Activated CD8-positive, alpha-beta T cell treated with anti-CD3 and anti-CD28 coated beads, Interleukin-2, amount 10 ng/mL, durations not matched to agents 7 days and 5 days (primary cell): ENCODE measurements at places on chromosomes 6 and 20. TPM values are rescaled to one million over a fixed set of nuclear protein-coding genes. Genes with fewer than 3 reads are reported as not detected.
A peak's percentile ranks its signal among the peaks of the same experiment; 100 is the strongest.

DNA sequence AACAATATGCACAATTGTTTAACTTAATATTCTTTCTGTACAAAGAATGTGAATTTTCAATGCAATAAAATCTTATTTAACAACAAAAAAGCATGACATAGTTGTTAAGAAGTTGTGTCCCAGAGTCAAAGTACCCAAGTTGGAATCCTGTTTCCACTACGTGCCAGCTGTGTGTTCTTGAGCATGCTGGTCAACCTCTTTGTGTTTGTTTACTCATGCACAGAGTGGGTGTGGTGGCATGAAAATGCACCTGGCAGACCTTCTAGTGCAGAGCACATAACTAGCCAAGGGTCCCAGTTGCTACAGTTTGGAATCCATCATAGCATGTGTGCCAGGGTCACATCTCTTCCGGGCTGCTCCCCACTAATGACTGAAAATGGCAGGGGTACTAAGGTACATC, 24.7 kb upstream of the MOCS1 start:
- H3K4me1 ChIP-seq = no peaks in the 10 kb centered on the region
- DNase-seq = no peak
- peaks cover 10% of the 10 kb centered on the region for H3K27me3 ChIP-seq
- no peak overlapping the region for H3K27ac ChIP-seq
- no peaks in the 10 kb centered on the region for H3K36me3 ChIP-seq

GRCh38 chr6:92690997-92691599, 728.3 kb downstream of the EPHA7 start:
- no peak overlapping the region for H3K27ac ChIP-seq
- no peaks in the 10 kb centered on the region for H3K27me3 ChIP-seq
- H3K36me3 ChIP-seq = no peaks in the 10 kb centered on the region
- no peak for DNase-seq
- no peak overlapping the region for H3K4me3 ChIP-seq
- H3K4me1 ChIP-seq = no peaks in the 10 kb centered on the region

DNA sequence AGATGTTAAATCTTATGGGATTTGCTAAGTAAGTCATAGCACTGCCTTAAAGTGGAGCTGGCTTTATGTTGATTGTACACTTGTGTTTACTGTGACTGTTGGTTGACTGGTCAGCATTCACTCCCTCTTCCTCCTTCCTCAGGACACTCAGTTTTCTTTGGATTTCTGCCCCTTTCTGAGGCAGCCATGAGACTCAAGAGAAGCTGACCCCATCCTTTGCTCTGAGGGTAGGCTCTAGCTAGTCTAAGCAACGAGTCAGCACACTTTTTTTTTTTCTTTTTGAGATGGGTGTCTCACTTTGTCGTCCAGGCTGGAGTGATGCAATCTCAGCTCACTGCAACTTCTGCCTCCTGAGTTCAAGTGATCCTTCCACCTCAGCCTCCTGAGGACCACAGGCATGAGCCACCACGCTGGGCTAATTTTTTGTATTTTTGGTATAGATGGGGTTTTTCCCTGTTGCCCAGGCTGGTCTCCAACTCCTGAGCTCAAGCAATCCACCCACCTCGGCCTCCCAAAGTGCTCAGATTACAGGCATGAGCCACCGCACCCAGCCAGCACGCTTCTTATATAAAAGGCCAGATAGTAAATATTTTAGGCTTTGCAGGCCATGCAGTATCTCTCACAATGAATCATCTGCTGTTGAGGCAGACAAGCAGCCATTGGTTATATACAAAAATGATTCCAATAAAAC, 191.4 kb downstream of the NFATC2 start:
- no peaks in the 10 kb centered on the region for H3K27me3 ChIP-seq
- H3K27ac ChIP-seq = no peak overlapping the region
- H3K4me1 ChIP-seq = peaks cover 5% of the 10 kb centered on the region

DNA sequence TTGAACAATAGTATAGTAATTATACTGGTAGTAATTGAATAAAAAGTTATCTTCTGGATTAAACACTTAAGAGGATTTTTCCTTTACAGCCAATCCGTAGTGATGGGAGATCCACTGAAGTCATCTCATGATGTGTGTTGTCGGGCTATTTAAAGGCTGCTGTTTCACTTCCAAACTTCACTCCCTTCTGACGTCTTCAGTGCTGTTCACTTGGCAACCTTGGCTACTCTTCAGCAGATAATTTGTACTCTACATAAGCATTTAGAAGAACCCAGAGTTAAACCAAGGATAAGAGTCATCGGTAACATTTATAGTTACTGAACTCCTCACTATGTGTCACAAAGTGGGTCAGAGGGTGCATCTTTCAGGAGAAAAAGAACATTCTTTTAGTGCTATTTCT, 179.1 kb upstream of the EYA4 start:
- H3K27me3 ChIP-seq = peaks cover 3% of the 10 kb centered on the region
- H3K27ac ChIP-seq = no peak overlapping the region
- H3K36me3 ChIP-seq = no peaks in the 10 kb centered on the region
- H3K4me1 ChIP-seq = no peaks in the 10 kb centered on the region

- no peak overlapping the region for H3K4me3 ChIP-seq
- H3K4me1 ChIP-seq = peaks cover 45% of the 10 kb centered on the region
- peaks cover 9% of the 10 kb centered on the region for H3K36me3 ChIP-seq
- H3K27ac ChIP-seq = no peak overlapping the region
Observed at GRCh38 chr6:28979679-28980078, 25.4 kb downstream of the ZNF311 start.

GRCh38 chr6:145603991-145604390, 131.3 kb downstream of the EPM2A start:
- no peaks in the 10 kb centered on the region for H3K36me3 ChIP-seq
- H3K27me3 ChIP-seq = no peaks in the 10 kb centered on the region

DNA sequence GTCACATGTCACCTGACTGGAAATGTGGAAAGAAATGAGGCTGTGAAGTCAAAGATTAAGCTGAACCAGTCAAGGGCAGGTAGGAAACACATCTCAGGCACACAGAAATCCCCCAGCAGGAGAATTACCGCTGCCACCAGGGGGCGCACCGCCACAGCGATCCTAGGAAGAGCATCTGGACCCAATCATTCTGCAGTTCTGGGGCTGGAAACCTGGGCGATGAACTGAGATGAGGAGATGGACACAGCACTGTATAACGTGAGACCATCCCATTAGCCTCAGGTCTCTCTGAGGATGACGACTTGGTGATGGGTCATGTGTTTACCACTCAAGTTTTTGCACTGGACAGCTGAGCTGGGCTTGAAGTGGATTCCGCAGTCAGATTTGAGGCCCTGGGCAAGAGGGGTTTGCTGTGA, 6.5 kb upstream of the SLC24A3 start:
- H3K27ac ChIP-seq = no peak overlapping the region
- H3K4me3 ChIP-seq = no peak overlapping the region
- no peaks in the 10 kb centered on the region for H3K4me1 ChIP-seq
- H3K36me3 ChIP-seq = no peaks in the 10 kb centered on the region

DNA sequence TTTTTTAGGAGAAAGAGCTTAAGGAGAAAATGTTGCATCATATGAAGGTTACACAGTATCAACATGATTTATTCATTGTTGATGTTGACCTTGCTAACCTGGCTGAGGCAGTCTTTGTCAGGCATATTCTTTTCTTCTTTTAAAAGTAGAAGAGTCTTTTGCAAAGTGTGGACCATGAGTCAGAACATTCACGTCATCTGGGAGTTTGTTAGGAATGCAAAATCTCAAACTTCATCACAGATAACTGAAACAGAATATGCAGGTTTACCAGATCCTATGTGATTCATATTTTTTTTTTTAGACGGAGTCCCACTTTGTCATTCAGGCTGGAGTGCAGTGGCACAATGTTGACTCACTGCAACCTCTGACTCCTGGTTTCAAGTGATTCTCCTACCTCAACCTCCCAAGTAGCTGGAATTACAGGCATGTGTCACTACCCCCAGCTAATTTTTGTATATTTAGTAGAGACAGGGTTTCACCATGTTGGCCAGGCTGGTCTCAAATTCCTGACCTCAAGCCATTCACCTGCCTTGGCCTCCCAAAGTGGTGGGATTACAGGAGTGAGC, 530.4 kb upstream of the BTBD3 start:
- DNase-seq = no peak
- no peaks in the 10 kb centered on the region for H3K4me1 ChIP-seq
- H3K27me3 ChIP-seq = no peaks in the 10 kb centered on the region

DNA sequence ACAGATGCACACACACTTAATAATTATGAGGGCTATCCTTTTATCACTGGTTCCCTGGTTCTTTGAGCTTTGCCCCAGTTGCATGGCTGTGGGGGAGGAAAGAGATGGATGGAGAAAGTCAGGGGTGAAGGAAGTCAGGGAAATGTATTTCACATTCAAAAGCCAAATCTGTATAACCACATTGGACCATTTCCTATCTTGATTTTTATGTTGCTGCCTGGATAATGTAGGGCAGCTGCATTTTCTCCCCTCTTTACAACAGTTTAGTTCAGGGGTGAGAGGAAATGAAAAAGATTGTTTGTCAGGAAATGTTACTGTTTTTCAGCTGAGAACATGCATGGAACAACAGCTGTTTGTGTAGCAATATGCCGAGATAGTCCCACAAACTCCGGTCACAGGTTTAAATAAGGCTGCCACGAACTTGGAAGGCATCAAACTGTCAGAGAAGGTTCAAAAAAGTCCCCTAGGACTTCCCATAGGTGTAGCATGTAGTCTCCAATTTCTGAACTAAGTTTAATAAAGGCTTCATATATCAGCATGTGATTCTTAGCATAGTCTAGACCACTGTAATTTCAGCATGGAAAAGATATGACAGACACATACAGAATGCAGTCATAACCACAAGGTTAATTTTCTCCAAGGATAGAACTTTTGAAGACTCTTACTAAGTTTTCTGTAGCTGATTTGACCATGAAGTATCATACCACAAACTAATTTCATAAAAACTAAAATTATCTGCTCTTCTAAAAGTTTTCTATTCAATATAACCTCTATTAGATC, 82.1 kb upstream of the COL21A1 start:
- H3K27me3 ChIP-seq = peaks cover 4% of the 10 kb centered on the region
- H3K4me3 ChIP-seq = no peak overlapping the region
- H3K27ac ChIP-seq = no peak overlapping the region
- no peaks in the 10 kb centered on the region for H3K36me3 ChIP-seq
- no peak for DNase-seq

GRCh38 chr6:23705697-23706096, 420.3 kb upstream of the NRSN1 start:
- DNase-seq = no peak
- no peak overlapping the region for H3K4me3 ChIP-seq
- no peak overlapping the region for H3K27ac ChIP-seq

GRCh38 chr6:28254121-28254519, 2.1 kb upstream of the ZKSCAN4 start:
- H3K4me3 ChIP-seq = no peak overlapping the region
- peaks cover 19% of the 10 kb centered on the region for H3K36me3 ChIP-seq
- no peak overlapping the region for H3K27ac ChIP-seq
- peaks cover 38% of the 10 kb centered on the region for H3K4me1 ChIP-seq
- DNase-seq = no peak
- peaks cover 4% of the 10 kb centered on the region for H3K27me3 ChIP-seq

- H3K4me3 ChIP-seq = no peak overlapping the region
- peaks cover 7% of the 10 kb centered on the region for H3K4me1 ChIP-seq
- no peak for DNase-seq
- no peak overlapping the region for H3K27ac ChIP-seq
- H3K27me3 ChIP-seq = no peaks in the 10 kb centered on the region
Observed at GRCh38 chr6:160077526-160077925, 44.1 kb upstream of the SLC22A1 start.

- H3K4me3 ChIP-seq = no peak overlapping the region
- no peak overlapping the region for H3K27ac ChIP-seq
- H3K36me3 ChIP-seq = peaks cover 5% of the 10 kb centered on the region
- no peak for DNase-seq
- H3K27me3 ChIP-seq = no peaks in the 10 kb centered on the region
Observed at GRCh38 chr6:154842833-154843232, 109.6 kb downstream of the SCAF8 start.

GRCh38 chr6:13048113-13048512, 280.2 kb downstream of the TBC1D7 start:
- no peak overlapping the region for H3K27ac ChIP-seq
- peaks cover 8% of the 10 kb centered on the region for H3K27me3 ChIP-seq
- no peak overlapping the region for H3K4me3 ChIP-seq
- H3K36me3 ChIP-seq = no peaks in the 10 kb centered on the region
- no peaks in the 10 kb centered on the region for H3K4me1 ChIP-seq

GRCh38 chr6:13273931-13274706, 54.2 kb downstream of the TBC1D7 start:
- no peaks in the 10 kb centered on the region for H3K36me3 ChIP-seq
- H3K27me3 ChIP-seq = peaks cover 12% of the 10 kb centered on the region
- peaks cover 38% of the 10 kb centered on the region for H3K4me1 ChIP-seq
- peak; percentile 52 for DNase-seq

DNA sequence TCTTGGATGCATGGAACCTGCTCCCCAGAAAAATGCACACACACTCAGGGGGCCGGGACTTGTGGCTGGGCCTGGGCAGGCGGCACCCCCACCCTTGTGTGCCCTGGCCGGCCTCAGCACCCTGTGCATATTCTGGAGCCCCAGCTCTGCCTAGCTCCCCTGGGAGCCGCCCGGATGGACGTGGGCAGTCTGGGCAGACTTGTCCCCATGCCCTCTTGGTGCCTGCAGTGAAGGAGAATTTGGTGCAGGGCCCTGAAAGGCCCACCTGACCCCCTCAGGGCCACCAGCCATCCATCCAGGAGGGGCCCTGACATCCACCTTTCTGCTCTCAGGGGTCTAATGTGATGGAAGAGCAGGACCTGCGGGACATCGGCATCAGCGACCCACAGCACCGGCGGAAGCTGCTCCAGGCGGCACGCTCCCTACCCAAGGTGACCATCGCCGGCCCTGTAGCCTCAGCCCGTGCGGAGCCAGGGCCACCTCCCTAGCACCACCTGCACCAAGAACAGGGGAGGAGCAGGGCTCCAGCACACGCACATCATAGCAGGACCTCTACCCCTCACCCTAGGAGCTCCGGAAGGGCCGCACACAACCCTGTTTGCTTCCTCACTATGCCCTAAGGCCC, 62.8 kb downstream of the TCP11 start:
- no peak overlapping the region for H3K27ac ChIP-seq
- no peaks in the 10 kb centered on the region for H3K36me3 ChIP-seq
- DNase-seq = no peak

DNA sequence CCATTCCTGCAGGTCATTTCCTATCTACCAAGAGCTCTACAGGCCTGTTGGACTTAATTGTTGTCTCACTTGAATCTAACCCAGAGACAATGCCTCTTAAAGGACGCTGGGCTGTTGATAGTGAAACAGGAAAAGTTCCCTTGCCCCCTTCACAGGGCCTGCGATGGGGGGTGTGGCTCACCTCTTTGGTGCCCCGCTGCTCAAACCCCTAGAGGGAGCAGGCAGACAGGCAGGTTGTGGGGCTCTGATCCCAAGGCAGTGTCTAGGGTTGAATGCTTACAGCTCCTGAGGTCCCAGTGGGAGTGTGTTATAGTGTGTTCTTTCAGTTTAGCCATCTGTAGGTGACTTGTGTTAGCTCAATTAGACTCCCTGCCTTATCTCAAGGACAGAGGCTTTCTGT, 68.0 kb downstream of the OTOR start:
- H3K4me1 ChIP-seq = no peaks in the 10 kb centered on the region
- H3K27ac ChIP-seq = no peak overlapping the region
- no peak for DNase-seq
- no peaks in the 10 kb centered on the region for H3K36me3 ChIP-seq
- no peak overlapping the region for H3K4me3 ChIP-seq

Gene DXO
- 14.8 TPM for total RNA-seq

Gene TUBB2A
- 2.7 TPM for total RNA-seq

Gene ADGRF5
- total RNA-seq = not detected

Gene PI3
- total RNA-seq = not detected

Gene EYA2
- not detected for total RNA-seq

Gene SLC44A4
- 0.39 TPM for total RNA-seq

Gene GPLD1
- total RNA-seq = 0.34 TPM

Gene WFDC9
- total RNA-seq = not detected

Gene NHSL1
- total RNA-seq = 0.34 TPM

Gene PRKN
- not detected for total RNA-seq

Gene RAMACL
- total RNA-seq = 0.29 TPM
